T-helper 1 cell (primary cell): ENCODE measurements at places on chromosomes 5 and 9.

GRCh38 chr9:69078581-69078980, 43.0 kb downstream of the FXN start:
- no peak for DNase-seq

DNA sequence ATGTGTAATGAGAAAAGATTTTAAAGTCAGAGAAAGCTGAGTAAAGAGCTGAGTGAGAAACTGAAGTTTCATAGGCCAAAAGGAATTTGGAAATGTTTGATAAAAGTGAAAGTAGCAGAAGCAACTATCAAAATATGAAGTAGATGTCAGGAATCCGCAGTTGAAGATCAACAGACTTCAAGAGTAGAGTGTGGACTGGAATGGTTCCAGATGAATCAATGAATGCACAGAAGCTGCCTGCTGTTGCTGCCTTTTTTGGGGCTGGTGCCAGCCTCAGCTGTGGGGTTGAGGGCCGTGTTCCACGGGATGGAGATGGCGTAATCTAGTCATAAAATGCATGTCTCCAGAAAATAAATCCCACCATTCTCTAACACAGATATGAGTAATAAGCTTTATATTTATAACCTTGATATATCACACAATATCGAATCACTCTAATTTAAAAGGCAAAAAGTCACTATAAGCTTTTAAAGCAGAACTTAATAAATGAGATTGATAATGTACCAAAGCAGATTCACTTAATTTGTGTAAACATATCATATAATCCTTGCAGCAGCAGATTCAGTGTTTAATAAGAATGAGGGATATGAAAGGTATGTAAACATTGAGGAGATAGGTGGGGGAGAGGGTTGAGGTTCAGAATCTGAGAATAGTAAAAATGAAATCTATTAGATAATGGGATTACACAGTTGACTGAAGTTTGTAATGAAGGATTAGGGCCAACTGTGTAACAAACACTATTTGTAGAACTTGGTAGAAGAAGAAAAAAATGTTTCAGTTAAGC, 652.3 kb upstream of the FTMT start:
- DNase-seq = no peak

DNA sequence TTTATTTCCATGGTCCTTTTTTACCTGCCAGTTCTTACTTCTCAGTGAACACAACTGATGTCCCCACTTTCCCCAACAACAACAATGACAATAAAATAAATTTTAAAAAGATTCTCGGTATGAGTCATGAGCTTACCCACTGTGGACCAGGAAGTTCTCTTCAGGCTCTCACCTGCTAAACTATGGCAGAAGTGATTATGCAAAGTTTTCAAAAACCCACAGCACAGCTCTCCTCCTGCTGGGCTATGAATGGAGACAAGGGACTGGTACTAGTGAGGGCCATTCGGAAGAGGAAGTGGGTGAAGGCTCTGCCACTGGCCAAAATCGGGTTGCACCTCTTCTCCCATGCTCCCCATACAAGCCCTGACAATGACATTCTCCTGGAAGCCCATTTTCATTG, 429.4 kb downstream of the PIK3R1 start:
- no peak for DNase-seq

- DNase-seq = no peak
These were observed 4.5 kb downstream of the CCDC180 start for GRCh38 chr9:97311798-97312500.

DNA sequence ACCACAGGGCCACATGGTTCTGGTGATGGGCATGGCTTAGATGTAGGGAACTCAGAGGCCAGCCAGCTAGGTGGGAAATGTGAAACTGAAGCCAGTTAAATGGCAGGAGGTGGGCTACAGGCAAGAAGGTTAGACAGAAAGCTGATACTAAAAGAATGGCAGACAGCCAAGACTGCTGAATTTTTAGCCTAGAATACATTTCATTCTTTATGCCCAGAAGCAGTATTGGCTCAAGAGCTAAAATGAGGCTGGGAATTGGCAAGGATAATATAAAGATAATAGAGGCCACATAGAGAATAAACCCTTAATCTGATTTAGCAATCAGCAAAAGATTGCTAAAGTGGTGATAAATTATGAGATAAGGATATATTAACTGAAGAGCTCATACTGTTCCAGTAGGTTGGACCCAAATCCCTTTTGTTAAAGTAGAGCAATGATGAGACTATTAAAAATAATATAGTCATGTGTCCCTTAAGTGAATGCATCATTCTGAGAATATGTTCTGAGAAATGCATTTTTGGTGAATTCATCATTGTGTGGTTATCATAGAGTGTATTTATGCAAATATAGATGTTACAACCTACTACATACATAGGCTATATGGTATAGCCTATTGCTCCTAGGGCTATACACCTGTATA, 234.3 kb downstream of the CHSY3 start:
- DNase-seq = no peak

DNA sequence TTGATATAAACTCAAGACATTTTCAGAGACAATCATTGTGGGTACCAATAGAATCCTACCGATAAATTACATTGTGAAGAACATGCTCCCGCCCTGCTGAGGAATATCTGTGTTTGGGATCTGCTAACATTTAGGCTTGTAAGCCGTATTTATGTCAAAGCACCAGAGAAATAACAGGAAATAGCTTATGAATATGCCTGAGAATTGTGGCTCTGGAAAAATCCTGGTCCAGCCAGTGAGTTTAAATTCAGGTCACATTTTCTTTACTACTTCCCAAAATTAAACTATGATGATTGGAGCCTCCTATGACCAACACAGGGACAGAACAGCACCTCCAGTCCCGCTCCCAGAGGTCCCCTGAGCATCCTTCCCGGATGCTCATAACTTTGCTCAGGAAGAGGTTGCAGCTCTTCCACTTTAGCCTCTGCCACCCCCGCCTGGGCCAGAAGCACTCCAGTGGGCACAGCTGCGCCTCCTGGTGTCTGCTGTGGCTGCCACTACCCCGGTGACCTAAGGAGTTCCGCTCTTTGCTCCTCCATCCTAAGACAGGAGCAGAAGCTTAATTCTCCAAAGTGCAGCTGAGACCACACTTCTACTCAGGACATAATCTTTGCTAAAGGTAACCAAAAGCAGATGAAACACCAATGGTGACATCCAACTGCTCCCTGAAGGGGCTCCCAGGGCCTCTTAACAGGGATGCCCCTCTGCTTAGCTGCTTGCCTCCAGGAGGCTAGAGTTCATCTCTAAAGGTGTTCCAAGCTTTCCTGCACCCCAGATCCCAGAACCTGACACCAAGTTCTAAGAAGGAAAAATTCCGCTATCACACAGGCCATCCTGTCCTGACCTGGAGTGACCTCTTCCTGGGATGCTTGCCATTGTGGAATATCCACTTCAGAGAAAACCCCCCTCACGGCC, 58.8 kb downstream of the SLC1A1 start:
- DNase-seq = no peak

DNA sequence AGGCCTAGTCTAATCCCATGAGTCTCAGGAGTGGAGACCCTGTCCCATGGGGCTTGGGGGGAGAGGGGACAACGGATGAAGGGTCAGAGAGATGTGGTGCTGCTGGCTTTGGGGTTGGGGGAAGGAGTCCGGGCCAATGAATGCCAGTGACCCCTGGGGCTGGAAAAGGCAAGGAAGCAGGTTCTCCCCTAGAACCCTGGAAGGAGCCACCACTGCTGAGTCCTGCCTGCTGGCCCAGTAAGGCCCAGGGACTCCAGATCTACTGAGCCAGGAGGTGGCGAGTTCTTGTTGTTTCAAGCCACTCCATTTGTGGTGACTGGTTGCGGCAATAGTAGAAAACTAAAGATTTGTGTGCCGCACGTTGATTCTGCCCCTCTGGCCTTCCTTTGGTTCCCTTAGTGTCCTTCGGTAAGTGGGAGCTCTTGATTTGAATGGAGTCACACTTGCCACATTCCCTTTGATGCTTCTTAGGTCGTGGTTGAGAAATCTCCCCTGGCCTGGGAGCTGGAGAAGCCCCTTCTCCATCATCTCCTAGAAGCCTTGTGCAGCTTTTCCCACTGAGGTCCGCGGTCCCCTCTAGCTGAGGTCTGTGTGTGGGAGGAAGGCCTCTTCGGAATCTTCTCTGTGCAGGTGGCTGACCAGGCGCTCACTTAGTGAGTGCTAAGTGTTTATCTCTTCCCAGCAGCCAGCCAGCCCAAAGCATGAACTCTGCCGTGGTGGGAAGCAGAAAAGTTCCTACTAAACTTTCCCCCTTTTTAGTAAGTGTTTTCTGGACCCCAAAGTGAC, 9.0 kb downstream of the FCN1 start:
- no peak for DNase-seq
